Stimulated activated CD8-positive, alpha-beta memory T cell treated with anti-CD3 and anti-CD28 coated beads, Interleukin-2, amount 100 ng/mL, for 48 hours (primary cell): ENCODE measurements at places on chromosomes 2 and 18.

GRCh38 chr2:112187805-112188596, 49.8 kb downstream of the FBLN7 start:
- peak; percentile 47 for DNase-seq

- peak; percentile 32 for DNase-seq
Measured at GRCh38 chr2:26401739-26402541, at the start of gene DRC1. Gene DRC1 (plus strand): TSS chr2:26401920. CDS start chr2:26401990, 70 bp downstream.

- no peak for DNase-seq
Measured at GRCh38 chr2:154452471-154452870, 246.0 kb upstream of the KCNJ3 start.

DNA sequence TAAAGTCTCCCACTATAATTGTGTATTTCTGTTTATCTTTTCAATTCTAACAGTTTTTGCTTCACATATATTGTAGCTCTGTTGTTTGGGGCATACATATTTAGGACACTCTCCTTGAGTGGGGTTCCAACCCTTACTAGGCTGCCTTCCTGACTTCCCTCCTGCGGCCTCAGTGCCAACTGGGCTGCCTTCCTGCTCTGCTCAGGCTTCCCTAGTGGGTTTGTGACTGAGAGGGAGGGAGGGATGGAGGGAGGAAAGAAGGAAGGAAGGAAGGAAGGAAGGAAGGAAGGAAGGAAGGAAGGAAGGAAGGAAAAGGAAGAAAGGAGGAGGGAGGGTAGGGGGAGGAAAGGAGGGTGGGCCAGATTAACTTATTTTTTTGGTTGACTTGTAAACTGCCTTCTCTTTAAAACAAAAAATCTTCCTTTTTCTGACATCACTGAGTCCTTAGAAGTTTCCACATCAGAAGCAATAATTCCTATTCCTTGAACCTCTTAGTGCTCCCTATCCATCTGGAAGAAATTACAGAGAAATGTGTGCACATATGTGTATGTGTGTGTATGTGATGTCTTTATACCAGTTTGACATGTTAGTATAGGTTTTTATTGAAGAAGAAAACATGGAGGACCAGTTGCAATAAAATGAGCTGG, 145.4 kb upstream of the PGAP1 start:
- DNase-seq = no peak

DNA sequence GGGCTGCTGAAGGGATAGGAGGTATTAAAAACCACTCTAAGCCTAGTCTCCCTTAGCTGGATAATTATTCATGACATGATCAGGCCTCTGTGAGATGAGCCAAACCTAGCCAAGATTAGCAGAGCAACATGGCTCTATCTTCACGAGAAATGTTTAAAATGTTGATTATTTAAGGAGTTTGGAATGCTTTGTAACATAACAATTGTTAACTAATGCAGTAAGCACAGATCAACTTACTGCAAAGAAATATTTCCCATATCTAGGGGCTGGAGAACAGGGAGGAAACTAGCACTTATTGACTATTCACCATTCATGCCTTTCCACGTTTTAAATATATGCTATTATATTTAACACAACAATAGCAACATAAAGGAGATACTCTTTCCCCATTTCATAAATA, 833.7 kb upstream of the CHAC2 start:
- DNase-seq = no peak

DNA sequence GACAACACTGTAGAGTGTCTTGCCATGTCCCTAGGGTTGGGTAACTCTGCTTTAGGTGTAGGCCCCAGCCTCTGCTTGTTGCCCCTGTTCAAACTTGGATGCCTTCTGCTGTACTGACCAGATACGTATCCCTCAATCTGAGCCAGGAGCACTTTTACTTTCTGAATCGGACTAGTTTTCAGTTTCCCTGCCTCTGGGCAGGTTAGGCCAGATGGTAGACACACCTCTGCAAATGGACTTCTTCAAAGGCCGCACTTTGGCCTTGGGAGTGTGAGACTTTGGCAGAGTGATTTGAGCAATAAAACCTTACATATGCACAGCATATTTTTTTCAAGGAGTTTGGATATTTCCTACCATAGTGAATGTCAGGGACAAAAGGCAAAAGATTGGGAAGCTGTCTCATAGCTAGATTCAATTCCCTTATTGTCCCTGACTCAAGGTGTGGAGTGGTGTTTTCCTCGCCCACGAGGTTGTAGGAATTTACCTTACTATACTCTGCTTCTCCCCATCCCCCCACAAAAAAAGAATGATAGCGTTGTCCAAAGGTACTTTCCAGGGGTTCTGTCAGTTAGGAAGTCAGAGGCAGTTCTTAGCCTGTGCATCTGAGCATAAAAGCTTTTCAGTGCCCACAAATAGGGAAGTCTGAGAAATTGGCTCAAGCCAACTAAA, 15.3 kb upstream of the PARD3B start:
- DNase-seq = no peak

GRCh38 chr2:3113122-3113521, 264.5 kb downstream of the EIPR1 start:
- DNase-seq = no peak

DNA sequence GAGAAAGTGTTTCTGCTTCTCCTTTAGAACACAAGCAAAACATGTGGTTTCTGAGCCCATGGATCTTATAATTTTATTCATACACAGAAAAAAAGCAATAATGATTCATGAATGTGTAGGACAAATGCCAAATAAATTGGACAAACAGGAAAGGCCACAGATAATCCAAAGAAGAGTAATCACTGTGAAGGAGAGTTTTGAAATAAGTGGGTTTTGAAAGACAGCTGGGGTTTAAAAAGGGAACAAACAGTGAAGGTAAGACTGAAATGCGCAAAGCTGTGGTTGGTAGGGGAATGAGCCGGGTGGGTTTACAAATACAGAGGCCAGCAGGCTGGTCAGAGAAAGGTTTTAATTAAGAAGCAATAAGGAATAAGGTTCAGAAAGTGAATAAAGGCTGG, 50.0 kb upstream of the MBOAT2 start:
- DNase-seq = no peak

- no peak for DNase-seq
Measured at GRCh38 chr2:124241-124880, 78.1 kb upstream of the FAM110C start.

DNA sequence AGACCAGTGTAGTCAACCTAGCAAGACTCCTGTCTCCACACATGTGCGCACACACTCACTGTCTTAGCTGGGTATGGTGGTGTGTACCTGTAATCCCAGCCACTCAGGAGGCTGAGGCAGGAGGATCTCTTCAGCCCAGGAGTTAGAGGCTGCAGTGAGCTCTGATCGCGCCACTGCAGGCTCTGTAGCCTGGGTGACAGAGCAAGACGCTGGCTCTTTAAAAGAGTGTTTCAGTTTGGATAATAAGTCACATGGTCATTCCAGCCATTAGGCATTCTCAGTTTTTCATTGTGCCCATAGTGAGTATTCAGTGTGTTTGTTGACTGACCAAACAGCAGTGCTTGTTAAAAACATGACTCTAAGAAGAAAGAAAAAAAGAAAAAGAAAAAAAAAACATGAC, 31.0 kb downstream of the RAB10 start:
- no peak for DNase-seq

- DNase-seq = no peak
Measured at GRCh38 chr18:471716-472115, 28.8 kb downstream of the COLEC12 start.

GRCh38 chr2:163649080-163649479, 86.7 kb downstream of the FIGN start:
- DNase-seq = no peak

DNA sequence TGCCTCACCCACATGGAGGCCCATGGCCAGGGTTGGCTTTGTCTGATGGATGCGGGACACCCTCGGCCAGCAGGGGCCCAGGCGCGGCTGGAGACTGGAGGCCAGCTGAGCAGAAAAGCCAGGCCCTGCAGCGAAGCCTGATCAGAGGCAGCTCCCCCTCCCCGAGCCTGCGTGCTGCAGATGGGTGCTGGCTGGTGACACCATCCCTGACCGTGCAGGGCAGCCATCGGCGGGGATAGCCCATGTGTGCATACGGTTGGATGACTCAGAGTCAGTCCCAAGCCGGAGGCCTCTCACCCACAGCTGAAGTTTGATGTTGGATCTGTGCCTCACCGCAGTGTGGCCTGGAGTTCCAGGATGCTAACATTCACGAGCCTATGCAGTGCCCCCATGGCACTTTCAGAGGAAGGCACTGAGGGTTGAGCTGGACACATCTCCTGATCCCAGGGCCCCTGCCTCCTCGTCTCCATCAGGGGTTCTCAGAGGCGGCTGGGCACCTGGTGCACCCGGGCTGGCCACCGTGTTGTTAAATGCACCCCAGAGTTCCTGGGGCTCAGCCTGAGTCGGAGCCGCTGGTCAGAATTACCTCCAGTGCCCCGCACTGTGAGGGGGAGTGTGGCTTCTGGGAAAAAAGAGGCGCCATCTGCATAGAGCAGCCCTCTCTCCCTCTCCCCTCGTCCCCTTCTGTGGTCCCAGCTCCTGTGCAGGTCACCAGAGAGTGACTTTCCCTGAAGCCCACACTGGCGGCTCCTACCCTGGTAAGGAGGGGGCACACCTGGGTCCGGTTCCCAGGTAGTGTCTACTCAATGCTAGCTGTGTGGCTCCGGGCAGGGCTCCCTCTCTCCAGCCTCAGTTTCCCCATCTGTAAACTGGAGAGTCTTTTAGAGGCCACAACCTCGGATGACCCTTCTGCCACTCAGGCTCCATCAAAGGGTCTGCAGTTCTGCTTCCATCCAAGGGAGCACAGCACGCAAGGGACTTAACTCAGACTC, 19.4 kb upstream of the KIF1A start:
- DNase-seq = no peak

GRCh38 chr2:204665207-204665606, 119.9 kb downstream of the PARD3B start:
- no peak for DNase-seq
